ENCODE measurements at places on chromosomes 2 and 18. TPM values are rescaled to one million over a fixed set of nuclear protein-coding genes. Genes with fewer than 3 reads are reported as not detected.

The GPR45 gene
- not detected for total RNA-seq

The LOXL3 gene
- 0.28 TPM for total RNA-seq

The KIAA2012 gene
- not detected for total RNA-seq

The NDC80 gene
- total RNA-seq: 14.3 TPM

The POMC gene
- not detected for total RNA-seq

The CSRNP3 gene
- total RNA-seq: 0.01 TPM

The ITGAV gene
- total RNA-seq: 88.2 TPM

The ATG4B gene
- 50.0 TPM for total RNA-seq

The SLC30A3 gene
- total RNA-seq: 3.2 TPM

Measured in A549 treated with Hydrocortisone at 1 μM for 4 hours (cell line).